ENCODE measurements at places on chromosomes 13 and 19. TPM values are rescaled to one million over a fixed set of nuclear protein-coding genes. Genes with fewer than 3 reads are reported as not detected.

DNASE2 gene
- 21.3 TPM for total RNA-seq

DNA sequence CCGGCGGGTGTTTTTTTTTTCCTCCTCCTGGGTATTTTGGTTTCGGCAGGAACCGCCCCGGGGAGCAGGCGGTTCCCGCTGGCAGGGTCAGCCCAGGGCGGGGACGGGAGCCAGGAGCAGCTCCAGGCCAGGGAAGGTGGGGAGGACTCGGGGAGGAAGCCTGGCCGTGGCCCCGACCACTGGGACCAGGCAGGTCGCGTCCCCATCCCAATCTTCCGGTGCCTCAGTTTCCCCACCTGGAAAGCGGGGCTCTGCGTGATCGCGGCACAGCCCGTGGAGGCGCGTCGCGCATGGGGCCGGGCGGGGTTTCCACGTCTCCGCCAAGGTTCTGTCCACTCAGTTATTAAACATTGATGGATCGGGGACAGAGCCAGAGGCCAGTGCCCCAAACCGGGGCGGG lies 34.8 kb downstream of the IL12RB1 start:
- DNase-seq = peak; percentile 77

SLC39A3 gene
- 17.9 TPM for total RNA-seq

DNA sequence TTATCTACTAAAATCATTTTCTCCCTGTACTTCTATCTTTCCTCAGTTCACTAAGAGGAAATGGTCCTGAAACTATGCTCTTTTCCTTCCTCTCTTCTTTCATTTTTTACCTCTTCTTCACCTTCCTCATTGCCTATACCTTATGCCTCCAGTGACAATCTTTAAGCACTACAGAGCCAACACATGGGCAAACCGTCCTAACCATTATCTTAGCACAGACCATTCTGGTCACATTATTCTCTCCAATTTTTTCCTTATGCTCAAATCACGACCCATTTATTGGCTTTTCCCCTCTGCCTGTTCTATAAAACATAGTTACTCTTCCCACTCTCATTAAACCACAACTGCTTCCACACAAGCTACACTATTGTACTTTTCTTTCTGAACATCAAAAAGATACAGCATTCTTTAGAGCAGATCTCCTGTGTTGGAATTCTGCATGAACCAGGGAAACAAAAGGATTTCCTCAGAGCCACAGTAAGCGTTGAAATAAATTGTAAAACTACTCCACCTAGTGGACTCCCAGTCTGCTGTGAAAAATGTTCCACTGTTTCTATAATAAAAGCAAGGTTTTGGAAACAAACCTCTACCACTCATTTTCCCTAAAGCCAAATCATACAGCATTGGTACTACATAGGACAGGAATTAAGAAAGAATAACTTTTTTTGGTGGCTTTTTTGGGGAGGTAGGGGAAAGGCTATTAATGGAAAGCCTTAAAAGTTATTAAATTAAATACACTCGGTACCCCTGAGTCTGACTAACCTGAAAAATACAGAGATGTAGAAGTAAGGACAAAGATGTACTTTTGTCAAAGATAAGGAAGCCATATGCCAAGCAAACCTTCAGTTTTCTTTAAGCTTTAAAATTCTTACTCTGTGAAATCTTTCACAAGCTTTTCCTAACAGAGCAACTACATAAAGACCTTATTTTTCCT lies 19.5 kb downstream of the NUFIP1 start:
- no peak for DNase-seq

DNA sequence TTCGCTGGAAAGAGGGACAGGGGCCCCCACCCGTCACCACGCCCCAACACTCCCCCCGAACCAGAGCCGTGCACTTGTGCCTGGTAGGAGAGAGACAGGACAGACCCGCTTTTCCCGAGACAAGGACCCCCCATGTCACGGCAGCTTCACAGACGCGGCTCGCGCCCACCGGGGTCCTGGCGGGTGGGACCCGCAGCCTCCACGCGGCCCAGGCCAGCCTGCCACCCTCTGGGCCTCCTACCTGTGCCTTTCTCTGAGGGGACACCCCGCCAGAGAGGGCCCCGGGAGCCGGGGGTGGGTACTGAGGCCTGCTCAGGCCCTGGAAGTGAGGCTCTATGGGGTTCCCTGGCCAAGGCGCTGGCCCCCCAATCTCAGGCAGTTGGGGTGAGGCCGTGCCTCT lies 4.0 kb upstream of the MISP start:
- no peak for DNase-seq

- no peak for DNase-seq
These were observed 3.9 kb downstream of the EEF2 start for GRCh38 chr19:3981373-3981735.

DNA sequence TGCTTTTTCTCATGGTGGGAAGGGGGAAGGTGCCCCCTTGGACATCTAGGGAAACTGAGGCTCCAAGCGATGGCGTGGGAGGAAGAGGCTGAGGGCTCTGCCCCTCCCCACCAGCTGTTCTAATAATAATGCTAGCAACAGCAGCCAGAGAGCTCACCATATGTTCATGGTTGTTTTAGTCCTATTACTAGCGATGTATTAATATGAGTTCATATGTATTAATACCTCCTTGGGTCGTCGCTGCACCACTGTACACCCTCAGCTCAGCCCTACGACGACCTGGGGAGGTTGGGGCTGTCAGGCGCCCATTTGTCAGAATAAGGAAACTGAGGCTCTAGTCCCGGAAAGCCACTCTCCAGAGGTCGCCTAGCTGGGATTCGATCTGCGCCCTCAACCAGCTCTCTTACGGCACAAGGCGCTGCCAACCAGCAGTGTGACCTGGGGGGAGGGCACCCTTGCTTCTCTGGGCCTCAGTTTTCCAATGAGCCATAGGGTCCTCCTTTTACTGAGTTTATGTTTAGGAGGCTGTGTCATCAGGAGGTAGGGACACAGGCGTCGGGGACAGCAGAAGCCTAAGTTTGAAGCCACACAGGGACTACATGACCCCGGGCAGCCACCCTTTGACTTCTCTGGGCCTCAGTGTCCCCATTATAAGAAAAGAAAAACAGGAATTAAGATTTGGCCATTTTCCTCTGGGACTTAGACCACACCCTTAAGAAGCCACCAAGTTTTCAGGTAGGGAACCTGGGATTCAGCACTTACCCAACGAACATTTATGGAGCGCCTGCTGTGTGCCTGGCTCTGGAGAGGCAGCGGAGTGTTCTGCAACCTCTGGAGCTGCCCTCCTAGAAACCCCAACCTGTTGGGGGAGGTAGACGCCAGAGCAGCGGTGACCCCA lies 664 bp downstream of the MAST3 start:
- no peak for DNase-seq

GRCh38 chr13:42149136-42149535 lies 100.7 kb downstream of the DGKH start:
- DNase-seq = no peak

ZNF540 gene
- 4.5 TPM for total RNA-seq

DNA sequence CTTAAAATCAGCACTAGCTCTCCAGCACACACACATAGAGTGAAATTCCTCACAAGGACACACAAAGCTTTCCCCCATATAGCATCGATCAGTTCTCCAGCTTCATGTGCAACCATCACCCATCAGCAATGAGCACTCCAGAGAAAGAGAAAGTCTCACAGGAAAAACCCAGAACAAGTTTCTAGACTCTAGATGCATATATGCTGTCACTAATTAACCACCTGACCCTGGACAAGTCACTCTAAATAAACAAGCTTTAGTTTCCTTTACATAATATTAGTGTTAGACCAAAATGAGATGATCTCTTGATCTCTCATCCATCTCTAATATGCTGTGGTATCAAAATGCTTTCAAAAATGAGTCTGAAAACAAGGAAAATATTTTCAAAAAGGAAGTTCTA lies 81.2 kb downstream of the TBC1D4 start:
- DNase-seq = no peak

SELENOV gene
- total RNA-seq = not detected

CAPNS1 gene
- 892 TPM for total RNA-seq

PRTN3 gene
- 0.62 TPM for total RNA-seq

- no peak for DNase-seq
These were observed 3.5 kb downstream of the LGALS7B start for GRCh38 chr19:38792250-38793111.

- no peak for DNase-seq
These were observed 99.2 kb downstream of the ANKRD10 start for GRCh38 chr13:110815471-110816204.
